Fibroblast of gingiva (primary cell): ENCODE measurements at places on chromosomes 6 and 20.

- peak; percentile 34 for DNase-seq
Observed at GRCh38 chr6:75412969-75413662, 80.5 kb downstream of the FILIP1 start.

- no peak for DNase-seq
Observed at GRCh38 chr6:44034931-44035345, 92.3 kb downstream of the MRPL14 start.

DNA sequence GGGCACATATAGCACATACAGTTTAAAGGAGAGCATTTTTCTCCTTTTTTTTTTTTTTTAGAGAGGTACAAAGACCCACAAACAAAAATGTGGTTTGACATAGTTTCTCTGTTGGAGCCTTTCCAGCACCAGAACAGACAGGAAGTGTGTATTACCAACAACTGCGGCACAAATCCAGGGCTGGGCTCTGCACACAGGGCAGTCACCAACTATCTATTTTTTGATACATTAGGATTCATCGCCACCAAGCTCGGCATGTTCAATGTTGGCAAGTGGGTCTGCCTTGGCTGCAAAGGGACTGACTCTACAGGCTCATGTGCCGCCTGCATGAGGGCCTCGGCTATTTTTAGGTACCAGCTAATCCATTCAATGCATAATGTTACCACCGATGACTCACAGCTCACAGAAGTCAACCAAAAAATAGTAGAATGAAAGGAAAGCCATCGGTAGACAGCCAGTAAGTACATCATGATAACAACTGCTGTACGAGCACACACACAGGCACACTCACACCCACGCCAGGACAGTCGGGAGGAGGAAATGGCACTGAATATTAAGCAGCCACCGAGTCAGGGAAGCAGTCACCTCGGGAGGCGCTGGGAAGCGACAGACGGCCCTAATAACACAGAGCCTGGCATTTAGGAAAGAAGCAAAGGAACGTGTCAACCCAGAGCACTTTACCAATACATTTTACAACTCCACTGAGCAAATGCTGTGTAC, 81.6 kb downstream of the GMPR start:
- peak; percentile 96 for DNase-seq

GRCh38 chr6:134674562-134674961, 275.3 kb downstream of the ALDH8A1 start:
- no peak for DNase-seq

DNA sequence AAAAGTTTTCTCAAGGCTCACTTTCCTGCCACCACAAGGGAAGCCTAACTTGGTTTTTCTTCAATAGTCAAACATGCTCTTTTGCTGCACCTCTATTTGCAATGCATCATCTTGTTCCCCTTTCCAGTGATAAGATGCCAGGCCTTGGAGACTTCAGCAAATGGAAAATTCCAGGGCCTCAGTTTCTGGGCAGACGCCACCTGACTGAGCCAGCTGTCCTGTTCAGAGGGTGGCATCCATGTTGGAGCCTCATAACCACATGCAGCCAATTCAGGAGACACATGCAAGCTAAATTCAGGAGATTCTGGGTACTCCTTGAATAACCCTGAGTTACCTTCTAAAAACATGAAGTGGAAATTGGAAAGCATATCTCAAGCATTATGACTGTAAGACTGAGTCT, 285.6 kb upstream of the RNF24 start:
- no peak for DNase-seq

- DNase-seq, result peak; percentile 10
Observed at GRCh38 chr6:2990248-2990931, 9.3 kb upstream of the NQO2 start.

DNA sequence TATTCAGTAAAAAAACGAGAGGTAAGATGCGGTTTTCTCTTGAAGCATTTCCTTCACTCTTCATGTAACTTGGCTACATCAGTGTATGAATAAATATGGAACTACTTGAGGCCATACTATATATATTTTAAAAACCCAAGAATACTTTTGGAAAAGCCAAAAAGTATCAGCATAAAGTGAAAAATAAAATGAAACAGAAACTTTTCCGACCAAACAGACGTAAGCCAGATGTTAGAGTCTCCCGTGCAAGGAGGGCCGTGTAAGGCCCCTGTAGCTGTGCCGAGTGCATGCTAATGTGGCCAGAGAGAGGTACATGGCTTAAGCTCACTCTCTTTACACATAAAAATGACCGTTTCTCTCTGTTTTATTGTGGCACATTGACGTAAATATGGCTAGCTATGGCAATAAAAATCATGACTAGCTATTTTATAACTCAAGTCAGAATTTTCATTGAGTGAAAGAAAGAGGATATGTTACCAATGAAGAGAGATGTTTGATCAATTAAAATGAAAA, 140.1 kb upstream of the GMDS start:
- no peak for DNase-seq

GRCh38 chr6:20403766-20404640, 2.3 kb downstream of the E2F3 start:
- DNase-seq, result peak; percentile 32

- DNase-seq, result no peak
Observed at GRCh38 chr20:58528412-58528811, 13.2 kb upstream of the APCDD1L start.

DNA sequence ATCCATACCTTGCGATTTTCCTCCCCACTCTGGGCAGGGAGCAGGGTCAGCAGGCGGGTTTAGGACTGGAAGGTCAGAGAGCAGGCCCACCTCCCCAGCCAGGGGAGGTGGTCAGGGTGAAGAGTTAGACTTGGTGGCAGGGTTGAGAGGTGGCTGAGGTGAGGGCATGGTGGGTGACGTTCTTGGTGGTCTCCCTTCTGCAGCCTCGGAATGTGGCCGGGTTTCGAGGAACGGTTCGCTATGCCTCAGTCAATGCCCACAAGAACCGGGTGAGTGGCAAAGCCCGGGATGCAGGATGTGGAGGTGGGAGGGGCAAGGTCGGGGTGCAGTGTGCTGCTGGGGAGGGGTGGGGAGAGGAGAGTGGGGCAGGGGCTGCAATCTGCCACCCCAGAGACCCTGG, 11.6 kb downstream of the TTBK1 start:
- no peak for DNase-seq

DNA sequence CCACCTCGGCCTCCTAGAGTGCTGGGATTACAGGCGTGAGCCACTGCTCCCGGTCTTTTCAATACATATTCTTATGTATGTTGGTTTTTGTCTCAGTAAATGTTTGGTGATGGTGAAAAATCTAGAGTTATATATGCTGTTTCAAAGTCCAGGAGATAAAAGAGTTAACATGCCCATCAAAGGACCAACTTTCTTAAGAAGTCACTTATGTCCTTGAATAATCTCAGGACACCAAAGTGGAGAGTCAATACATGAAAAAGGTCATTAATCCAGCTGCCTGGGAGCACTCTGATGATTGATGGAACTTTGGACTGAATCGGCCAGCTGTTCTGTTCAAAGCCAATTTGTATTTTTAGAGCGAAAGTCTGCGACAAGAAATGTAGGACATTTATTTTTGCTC, 59.8 kb upstream of the HDAC2 start:
- no peak for DNase-seq

DNA sequence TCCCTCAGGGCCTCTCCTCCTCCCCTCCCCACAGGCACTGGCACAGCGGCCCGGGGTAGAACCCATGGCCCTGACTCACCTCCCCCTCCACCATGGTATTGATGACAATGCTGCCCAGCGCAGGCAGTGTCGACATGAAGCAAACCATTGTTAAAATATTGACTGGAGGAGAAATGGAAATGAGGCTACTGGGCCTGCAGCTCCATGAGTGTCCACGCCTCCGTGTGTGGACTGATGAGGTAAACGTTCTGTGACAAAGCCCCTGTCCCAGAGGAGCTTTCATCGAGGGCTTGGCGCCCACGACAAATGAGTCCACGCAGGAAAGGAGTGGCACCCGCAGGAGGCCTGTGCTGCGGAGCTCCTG, 402.7 kb downstream of the TAF4 start:
- DNase-seq, result no peak
